ENCODE measurements at places on chromosomes 4 and X. TPM values are rescaled to one million over a fixed set of nuclear protein-coding genes. Genes with fewer than 3 reads are reported as not detected.
A peak's percentile ranks its signal among the peaks of the same experiment; 100 is the strongest.

DNA sequence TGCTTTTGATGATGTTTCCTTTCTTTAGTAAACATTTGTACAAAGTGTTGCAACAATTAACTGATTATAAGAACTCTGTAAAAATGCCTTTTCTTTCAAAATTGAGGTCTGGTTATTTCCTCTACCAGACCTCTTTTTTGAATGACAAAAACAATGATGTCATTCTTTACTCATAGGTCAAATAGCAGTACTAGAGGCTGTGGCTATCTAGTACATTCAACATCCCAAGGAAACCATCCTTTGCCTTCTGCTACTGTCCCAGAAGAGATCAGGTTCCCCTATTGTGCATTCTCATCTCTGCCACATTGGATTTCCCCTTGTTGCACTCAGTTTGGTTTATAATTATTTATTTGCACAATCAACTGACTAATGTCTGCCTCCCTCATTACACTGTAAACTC, 19.1 kb upstream of the MAD2L1 start:
- no peak overlapping the region for H3K27ac ChIP-seq
- DNase-seq = no peak
- no peak overlapping the region for H3K4me3 ChIP-seq
- no peaks in the 10 kb centered on the region for H3K27me3 ChIP-seq
- no peaks in the 10 kb centered on the region for H3K36me3 ChIP-seq
- H3K4me1 ChIP-seq = no peaks in the 10 kb centered on the region

DNA sequence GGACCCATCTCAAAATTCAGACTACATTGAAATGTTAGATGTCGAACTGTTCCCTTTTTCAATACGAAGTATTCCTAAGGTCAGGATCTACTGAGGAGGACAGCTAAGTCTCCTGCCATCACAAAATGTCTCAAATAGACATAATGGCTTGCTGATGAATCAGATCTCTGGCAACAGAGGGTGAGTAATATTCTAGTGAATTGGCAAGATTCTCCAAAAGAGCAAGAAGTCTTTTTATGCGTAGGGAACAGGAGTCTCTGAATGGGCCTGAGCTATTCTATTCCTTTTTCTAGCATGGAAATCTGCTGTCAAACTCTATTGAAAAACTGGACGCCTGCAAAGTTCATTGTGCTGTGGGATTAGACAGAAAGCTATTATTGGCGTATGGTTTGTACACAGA, 145.4 kb downstream of the FNIP2 start:
- H3K4me1 ChIP-seq = no peaks in the 10 kb centered on the region
- H3K36me3 ChIP-seq = peaks cover 13% of the 10 kb centered on the region
- H3K4me3 ChIP-seq = no peak overlapping the region
- DNase-seq = no peak

DNA sequence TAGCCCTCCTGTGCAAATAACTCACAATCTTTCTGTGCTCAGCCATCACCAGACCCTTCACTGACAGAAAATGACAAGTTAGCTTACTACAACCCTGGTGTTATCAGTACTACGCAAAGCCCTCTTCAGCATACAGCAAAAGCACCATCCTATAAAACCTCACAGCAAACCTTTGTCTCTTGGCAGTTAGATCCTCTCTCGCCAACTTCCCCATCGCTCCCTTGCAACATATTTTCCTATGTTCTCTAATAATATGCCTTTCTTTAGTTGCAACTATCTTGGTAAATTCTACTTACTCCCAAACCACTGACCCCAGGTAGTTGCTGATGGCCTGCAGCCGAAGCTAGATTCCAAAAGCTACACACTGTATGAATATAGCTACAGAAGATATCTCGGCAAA, 856.9 kb upstream of the FRG1 start:
- no peak overlapping the region for H3K4me3 ChIP-seq
- H3K36me3 ChIP-seq = no peaks in the 10 kb centered on the region
- H3K4me1 ChIP-seq = no peaks in the 10 kb centered on the region
- H3K27me3 ChIP-seq = no peaks in the 10 kb centered on the region
- DNase-seq = no peak

DNA sequence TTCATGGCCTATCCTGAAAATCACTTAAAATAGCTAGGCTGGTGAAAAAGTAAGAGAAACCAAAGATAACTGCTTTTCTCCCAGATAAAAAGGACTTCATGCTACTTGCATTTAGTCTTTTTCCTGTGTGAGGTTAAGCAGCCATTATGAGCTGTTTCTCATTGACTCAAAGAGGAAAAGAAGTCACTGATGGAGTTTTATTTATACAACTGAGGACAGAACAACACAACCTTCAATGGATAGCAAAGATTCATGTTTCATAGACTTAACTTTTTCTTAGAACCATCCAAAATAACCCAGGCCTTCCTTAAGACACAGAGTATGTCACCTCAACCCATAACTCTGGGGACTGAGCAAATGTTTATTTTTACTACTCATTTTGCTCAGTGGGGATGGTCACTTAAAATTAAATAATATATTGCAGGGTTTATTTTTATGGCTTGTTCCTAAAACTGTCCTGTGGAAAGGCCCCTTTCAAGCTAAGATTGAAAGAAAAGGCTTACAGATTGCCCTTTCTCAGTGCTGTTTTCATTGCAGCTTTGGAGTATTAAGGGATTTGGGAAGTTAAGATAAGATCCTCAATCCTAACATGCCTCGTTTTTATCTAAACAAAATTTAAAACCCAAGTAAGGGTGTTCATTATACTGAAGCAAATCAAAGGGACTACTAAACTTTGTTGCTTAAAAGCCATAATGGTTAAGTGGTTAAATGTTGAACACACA, 252.6 kb upstream of the MAD2L1 start:
- no peak overlapping the region for H3K27ac ChIP-seq
- H3K27me3 ChIP-seq = no peaks in the 10 kb centered on the region
- no peak for DNase-seq
- no peaks in the 10 kb centered on the region for H3K36me3 ChIP-seq
- H3K4me3 ChIP-seq = no peak overlapping the region
- H3K4me1 ChIP-seq = no peaks in the 10 kb centered on the region

DNA sequence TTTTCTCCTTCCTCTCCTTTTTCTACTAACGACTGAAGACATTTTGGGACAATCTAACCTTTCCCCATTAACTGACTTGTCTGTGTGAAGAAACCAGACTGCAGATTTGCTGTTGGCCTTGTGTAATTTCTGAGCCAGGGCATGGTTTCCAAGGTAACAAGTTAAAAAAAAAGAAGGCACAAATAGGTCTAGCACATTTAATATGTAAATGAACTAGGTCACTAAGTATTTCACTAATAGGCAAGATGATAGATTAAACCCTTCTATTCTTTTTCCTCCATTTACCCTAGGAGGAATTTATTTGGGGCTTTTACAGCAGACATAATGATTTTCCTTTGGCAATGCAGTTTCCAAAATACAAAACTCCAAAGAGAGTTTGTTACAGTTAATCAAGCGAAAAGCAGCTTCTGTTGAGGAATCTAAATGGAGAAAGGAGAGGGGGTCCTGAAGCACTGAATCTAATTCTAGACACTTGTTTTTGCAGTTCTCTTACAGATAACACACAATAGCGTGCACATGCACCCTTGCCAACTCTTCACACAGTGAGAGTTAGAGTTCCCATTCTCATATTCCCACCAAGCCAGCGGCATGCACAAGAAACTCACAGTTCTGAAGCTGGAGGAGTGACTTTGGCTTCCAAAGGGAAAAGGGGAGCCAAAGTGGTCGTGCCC, 72.0 kb downstream of the TSPAN5 start:
- H3K27ac ChIP-seq = peak overlapping the region; percentile 20
- no peak for DNase-seq
- no peak overlapping the region for H3K4me3 ChIP-seq
- no peaks in the 10 kb centered on the region for H3K36me3 ChIP-seq

DNA sequence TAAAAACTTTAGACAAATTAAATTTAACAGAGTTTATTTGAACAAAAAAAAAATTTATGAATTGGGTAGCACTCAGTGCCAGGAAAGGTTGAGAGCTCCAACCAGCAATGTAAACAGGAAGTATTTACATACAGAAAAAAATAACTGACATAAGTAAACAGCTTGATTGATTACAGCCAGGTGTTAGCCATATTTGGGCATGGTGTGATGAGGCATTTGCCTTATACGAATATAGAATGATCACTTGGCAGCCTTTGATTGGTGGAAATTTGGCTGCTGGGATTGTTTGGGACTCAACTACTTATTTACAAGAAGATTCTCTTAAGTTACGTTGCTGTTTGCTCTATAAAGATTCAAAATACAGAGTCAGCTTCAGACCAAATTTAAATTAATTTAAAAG, 172.0 kb downstream of the ADAM29 start:
- no peak overlapping the region for H3K4me3 ChIP-seq

- no peaks in the 10 kb centered on the region for H3K36me3 ChIP-seq
- no peak overlapping the region for H3K4me3 ChIP-seq
- no peak overlapping the region for H3K27ac ChIP-seq
- H3K27me3 ChIP-seq = no peaks in the 10 kb centered on the region
- DNase-seq = no peak
Measured at GRCh38 chr4:60945641-60946040, 254.5 kb upstream of the ADGRL3 start.

DNA sequence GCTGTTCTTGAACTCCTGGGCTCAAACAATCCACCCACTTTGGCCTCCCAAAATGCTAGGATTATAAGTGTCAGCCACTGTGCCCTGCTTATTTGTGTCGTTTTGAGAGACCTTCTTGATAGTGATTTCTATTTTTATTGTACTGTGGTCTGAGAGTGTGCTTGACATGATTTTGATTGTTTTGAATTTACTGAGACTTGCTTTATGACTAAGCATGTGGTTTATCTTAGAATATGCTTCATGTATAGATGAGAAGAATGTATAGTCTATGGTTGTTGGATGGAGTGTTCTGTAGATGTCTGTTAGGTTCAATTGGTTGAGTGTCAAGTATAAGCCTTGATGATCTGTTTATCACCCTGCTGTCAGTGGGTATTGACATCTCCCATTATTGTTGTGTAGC, 789.3 kb downstream of the IL1RAPL1 start:
- no peaks in the 10 kb centered on the region for H3K36me3 ChIP-seq
- H3K4me3 ChIP-seq = no peak overlapping the region
- no peaks in the 10 kb centered on the region for H3K27me3 ChIP-seq
- DNase-seq = no peak

DNA sequence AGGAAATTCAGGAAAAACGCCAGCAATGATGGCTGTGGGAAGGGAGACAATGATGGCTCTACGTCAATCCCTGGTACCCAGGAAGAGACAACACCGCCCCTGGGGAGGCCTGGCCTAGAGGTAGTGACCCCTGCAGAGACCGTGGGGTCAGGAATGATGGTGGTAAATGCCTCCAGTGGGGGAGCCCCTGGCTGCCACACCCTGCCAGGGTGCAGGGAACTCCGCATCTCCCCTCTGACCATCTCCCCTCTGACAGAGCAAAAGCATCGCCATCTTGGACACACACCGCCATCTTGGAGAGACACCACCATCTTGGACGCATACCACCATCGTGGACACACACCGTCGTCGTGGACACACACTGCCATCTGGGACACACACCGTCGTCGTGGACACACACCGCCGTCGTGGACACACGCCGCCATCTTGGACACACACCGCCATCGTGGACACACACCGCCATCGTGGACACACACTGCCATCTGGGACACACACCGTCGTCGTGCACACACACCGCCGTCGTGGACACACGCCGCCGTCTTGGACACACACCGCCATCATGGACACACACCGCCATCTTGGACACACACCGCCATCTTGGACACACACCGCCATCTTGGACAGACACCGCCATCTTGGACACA, 9.9 kb downstream of the ASMTL start:
- H3K27ac ChIP-seq = no peak overlapping the region
- no peaks in the 10 kb centered on the region for H3K4me1 ChIP-seq
- H3K36me3 ChIP-seq = no peaks in the 10 kb centered on the region
- no peaks in the 10 kb centered on the region for H3K27me3 ChIP-seq
- no peak for DNase-seq

GRCh38 chr4:61933527-61933926, 733.4 kb downstream of the ADGRL3 start:
- H3K4me1 ChIP-seq = no peaks in the 10 kb centered on the region
- H3K27ac ChIP-seq = no peak overlapping the region
- H3K27me3 ChIP-seq = no peaks in the 10 kb centered on the region
- no peak for DNase-seq
- H3K36me3 ChIP-seq = no peaks in the 10 kb centered on the region

DNA sequence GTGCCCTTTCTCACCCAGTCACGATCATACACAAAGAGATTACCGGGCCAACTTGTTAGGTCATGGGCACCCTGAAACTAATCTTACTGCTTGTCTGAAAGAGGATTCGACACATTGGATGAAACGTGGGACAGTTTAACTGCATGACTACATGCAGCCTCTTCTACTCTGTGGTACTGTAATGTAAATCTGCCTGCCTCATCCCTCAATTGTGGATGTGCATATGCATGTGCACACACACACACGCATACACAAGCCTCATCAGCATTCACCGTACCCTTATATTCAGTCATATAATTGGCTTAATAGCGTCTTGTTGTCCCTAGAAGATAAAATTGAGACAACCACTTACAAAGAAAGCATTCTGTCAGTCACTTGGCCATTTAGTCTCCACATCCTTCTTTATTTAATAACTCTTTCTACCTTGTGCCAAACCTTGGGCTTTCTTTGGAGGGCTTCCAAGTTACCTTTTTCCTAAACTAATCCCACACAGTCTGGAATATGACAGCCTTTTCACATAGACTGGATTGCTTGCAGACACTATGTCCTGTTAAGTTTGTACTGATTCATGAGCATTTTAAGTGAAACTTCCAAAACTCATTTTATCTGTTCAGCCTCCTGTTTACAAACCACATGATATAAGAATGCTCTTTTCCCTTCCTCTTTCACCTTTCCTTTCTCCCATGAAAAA, 132.9 kb downstream of the AFF2 start:
- H3K4me3 ChIP-seq = no peak overlapping the region
- no peak for DNase-seq
- no peaks in the 10 kb centered on the region for H3K36me3 ChIP-seq
- H3K4me1 ChIP-seq = no peaks in the 10 kb centered on the region

GRCh38 chrX:155242300-155242699, 22.0 kb downstream of the RAB39B start:
- H3K4me1 ChIP-seq = no peaks in the 10 kb centered on the region
- DNase-seq = no peak
- no peaks in the 10 kb centered on the region for H3K36me3 ChIP-seq
- H3K4me3 ChIP-seq = no peak overlapping the region
- H3K27ac ChIP-seq = no peak overlapping the region

Gene SRPK3
- 5.1 TPM for total RNA-seq

Gene LIMCH1
- 57.6 TPM for total RNA-seq

Gene FGFBP1
- total RNA-seq = not detected

Gene CYBB
- total RNA-seq = 23.1 TPM

Gene ARMCX1
- 28.2 TPM for total RNA-seq

Gene ARHGAP24
- total RNA-seq = 55.3 TPM

Gene GYG2
- 26.7 TPM for total RNA-seq
